NCI-H1436 treated with DMSO at 0.1 percent for 48 hours (cell line): ENCODE measurements at places on chromosomes 16 and 17.

DNA sequence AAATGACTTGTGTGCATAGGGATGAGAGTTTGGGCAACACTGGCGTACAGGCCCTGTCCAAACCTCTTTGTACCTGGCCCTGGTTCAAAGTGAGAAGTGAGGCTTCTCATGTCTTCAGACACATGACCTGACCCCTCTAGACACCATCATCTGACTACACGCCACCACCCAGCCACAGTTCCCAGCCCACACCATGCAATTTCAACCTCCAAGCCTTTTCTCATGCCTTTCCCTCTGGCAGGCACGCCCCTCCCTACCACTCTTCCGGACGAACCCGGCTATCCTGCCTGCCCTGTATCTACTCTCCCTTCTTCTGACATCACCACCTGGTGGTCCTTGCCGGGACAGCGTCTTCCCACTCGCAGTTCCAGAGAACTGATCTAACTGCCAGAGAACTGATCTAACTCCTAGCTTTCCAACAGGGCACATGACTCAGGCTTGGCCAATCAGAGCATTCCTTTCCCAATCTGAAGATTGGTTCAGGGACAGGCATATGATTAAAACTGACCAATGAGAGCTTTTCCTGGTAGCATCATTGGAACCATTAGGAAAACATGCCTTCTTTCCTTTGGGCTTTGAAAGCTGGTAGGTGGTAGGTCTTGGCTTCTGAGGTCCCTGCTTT lies 27.1 kb upstream of the IL21R start:
- DNase-seq: no peak

- DNase-seq: no peak
Observed at GRCh38 chr17:56812901-56813388, 20.8 kb downstream of the C17orf67 start.

DNA sequence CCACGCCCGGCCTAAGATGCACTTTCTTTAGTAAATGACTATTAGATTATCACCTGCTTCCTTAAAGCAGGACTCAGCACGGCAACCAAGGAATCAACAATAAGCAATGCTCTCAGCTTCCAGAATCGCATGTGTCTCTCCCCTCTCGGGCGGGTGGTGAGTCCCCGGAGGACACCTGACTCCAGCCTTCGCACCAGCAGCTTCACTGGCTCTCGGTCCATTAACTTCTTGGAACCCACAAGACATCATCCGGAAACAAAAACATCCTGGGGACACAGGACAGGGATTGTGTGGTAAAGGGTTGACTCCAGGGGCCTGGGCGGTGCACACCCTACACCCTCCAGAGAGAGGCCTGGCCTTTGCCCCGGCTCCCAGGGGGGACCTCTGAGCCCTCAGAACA lies 22.7 kb downstream of the UTS2R start:
- no peak for DNase-seq

GRCh38 chr17:50203086-50203485 lies 1.7 kb upstream of the COL1A1 start:
- no peak for DNase-seq

- DNase-seq: no peak
Observed at GRCh38 chr16:290015-290680, 7.2 kb downstream of the PDIA2 start.

DNA sequence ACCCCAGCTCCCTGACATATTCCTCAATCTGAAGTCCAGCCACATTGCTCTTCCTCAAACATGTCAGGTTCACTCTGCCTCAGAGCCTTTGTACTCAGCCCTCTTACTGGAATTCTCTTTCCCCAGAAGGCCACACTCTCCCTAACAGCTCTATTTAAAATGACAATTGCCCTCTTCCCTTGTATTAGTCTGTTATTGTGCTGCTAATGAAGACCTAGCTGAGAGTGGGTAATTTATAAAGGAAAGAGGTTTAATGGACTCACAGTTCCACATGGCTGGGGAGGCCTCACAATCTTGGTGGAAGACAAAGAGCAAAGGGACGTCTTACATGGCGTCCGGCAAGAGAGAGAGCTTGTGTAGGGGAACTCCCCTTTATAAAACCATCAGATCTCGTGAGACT lies 46.0 kb downstream of the HS3ST2 start:
- DNase-seq: no peak

- no peak for DNase-seq
Observed at GRCh38 chr16:15822957-15823356, 33.9 kb downstream of the MYH11 start.

DNA sequence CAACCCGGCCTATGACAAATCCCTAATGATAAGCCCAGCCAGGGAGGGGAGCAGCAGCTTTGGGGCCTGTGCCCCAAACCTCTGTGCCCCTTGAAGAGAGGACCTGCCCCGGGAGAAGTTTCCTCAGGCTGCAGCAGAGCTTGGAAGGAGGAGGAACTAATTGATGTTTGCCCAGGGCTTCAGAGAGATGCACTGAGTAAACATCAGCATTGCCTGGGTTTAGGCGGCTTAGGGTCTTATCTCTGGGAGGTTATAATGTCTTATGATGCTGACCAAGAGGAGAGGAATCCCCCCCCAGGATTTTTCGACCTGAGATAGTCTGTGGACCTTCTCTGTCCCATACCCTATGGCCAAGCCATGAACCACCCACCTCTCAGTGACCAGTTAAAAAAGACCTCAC lies 148.7 kb upstream of the SDK2 start:
- DNase-seq: no peak

GRCh38 chr17:9020824-9021157 lies 519 bp upstream of the NTN1 start:
- DNase-seq: no peak

- no peak for DNase-seq
Observed at GRCh38 chr16:3252967-3253366, 3.5 kb downstream of the MEFV start.

DNA sequence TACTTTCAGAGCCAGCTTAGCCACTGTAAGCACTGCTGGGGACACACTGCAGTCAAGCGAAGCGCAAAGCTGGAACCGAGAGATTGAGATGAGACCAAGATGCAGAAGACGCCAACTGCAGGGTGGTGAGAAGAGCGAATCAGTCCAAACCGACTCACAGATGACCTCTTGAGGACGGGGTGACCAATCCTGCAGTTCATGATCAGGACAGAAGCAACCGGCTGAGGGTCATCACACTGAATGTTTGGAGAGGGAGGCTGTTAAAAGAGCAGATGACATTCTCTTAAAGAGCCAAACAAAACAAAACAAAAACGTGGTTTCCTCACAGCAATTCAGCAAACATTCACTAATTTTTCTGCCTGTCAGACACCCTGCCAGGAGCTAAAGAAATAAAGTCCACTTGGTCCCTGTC lies 8.5 kb downstream of the HASPIN start:
- no peak for DNase-seq

GRCh38 chr17:82023447-82024241 lies 539 bp downstream of the LRRC45 start:
- no peak for DNase-seq

GRCh38 chr16:85164838-85165516 lies 52.7 kb upstream of the CIBAR2 start:
- DNase-seq: no peak

DNA sequence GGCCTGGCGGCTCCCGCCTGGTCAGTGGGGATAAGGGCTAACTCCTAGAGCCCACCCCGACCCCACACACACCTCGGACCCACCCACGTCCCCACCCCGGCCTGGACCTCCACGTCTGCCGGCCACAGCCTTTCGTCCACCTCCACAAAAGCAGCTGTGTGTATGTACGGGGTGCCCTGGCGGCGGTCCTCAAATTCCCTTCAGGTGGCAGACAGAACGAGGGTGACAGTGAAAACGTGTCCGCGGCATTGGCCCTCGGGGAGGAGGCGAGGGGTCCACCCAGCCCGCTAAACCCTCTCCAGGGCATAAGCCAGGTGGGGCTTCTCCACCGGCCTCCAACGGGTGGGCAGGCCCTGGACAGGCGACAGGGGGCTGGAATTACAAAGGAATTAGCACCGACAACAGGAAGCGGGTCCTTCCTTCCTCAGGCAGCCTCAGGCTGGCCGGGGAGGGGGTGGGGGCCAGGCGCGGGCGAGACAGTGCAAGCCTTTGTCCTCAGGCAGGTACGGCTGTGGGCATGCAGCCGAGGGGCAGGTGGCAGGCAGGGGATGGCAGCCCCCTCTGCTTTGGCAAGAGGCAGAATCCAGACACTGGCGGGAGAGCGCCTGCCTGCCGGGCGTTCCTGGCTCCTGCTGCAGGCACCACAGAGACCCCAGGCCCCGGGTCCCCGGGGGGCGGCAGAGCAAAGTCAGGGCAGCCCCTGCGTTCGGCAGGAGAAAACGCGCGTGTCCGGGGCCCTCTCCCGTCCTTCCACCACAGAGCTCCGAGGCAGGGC lies 12.3 kb upstream of the PITPNA start:
- no peak for DNase-seq

GRCh38 chr16:27449434-27450195 lies 47.6 kb downstream of the IL21R start:
- no peak for DNase-seq

DNA sequence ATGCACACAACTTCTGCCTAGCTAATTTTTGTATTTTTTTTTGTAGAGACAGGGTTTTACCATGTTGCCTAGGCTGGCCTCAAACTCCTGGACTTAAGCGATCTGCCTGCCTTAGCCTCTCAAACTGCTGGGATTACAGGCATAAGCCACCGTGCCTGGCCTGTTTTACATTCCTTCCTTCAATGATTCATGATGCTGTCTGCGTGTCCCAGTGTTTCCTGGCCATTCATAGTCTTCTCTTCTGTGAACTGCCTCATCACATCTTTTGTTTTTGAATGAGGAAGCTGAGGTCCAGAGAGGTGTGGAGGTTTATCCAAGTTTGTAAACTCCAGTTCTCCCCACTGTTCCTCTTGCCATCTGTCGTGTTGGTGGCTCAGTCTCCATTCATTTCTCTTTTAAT lies 64.5 kb upstream of the MED9 start:
- DNase-seq: no peak

- no peak for DNase-seq
Observed at GRCh38 chr17:83155128-83156121, 76.0 kb downstream of the METRNL start.

- DNase-seq: no peak
Observed at GRCh38 chr17:1563786-1564613, 1.4 kb upstream of the PITPNA start.

DNA sequence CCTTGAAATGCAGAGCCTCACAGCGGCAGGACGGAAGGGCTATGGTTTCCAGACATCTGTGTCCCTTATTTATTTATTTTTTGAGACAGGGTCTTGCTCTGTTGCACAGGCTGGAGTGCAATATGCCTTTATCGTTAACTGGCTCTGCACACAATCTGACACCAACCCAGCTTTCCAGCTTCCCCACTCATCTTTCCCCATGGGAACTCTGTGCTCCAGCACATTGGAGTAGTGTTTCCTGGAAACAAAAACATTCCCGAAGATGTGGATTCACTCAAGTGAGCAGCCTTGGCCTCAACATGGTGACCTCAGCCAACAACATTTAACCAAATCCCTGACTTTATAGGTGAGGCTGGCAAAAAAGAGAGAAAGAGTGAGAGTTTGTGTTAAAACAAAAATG lies 307.1 kb downstream of the TMEM114 start:
- DNase-seq: no peak

DNA sequence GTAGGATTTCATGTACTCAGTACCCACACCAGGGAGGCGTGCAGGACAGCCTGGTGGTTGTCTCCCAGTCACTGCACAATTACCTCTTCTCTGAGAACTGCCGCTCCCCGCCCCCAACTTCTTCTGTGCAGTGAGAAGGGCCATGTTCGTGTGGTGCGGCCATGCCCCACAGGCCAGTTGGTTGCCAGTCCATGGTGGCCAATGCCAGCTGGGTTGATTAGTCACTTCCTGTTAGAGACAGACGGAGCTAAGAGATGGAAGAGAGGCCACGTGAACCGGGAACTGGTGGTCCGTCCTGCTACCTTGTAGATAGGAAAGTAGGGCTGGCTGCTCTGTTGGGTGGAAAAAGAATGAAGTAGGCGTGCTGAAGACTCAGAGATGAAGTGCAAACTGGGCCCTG lies 206.5 kb downstream of the ABCC12 start:
- no peak for DNase-seq

DNA sequence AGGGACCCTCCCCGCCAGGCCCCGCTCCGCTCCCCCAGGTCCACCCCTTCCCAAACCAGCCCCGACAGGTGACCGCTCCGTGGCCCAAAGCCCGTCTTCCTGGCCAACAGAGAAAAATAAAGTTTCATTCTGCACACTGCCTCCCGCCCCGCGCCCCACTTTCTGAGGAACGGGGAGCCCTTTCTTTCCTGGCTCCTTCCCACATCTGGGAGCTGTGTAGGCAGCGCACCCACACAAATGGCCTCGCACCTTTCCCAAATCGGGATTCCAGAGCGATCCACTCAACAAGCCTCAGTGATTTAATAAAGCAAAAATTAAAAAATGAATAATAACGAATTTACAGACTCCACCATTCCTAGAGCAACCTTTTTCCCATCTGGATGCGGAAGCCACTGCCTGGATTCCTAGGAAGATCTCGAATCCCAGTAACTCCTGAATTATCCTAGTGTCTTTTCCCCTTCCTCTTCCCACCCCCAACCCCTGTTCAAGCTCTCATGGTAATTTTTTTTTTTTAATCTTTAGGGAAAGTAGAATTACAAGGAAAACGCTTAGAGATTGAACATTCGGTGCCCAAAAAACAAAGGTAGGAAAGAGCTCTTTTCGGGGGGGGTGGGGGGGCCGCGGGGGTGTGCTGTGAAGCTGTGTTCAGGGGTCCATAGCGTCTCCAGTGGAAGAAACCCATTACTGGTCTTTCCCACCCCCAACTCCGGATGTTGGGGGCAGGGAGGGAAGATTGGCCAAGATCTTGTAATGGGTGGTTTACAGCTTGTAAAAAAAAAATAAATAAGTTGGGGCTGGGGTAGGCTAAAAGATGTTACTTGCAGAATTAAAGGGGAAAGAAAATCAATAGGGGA lies 1.6 kb downstream of the IGF2BP1 start:
- DNase-seq: no peak

DNA sequence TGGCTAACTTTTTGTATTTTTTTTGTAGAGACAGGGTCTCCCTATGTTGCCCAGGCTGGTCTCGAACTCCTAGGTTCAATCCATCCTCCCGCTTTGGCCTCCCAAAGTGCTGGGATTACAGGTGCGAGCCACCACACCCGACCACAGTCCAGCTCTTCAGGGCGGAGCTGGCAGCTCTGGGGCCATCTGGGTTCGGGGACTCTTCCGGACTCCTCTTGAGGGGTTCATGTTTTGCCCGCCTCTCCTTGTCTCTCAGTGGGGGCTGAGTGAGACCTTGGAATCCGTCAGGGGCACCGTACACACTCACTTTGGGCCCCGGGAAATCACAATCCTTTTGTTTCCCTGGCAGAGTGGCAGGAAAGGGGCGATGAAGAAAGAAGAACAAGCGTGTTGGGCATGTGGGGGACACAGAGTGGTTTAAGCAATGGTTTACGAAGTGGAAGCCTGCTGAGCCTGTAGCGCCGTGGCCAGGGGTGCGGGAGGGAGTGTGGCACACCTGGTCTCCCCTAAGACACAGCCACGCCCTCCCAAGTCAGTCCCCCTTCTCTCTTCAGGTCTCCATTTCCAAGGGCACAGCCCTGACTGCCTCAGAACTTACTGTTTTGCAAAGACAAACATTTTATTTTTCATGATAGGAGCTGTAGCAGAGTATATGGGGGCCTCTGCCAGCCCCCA lies 26.1 kb downstream of the TNS4 start:
- DNase-seq: no peak

- DNase-seq: no peak
Observed at GRCh38 chr16:56985288-56985961, 3.9 kb upstream of the NLRC5 start.
